CD8-positive, alpha-beta memory T cell (primary cell): ENCODE measurements at places on chromosomes 2 and 18.

DNA sequence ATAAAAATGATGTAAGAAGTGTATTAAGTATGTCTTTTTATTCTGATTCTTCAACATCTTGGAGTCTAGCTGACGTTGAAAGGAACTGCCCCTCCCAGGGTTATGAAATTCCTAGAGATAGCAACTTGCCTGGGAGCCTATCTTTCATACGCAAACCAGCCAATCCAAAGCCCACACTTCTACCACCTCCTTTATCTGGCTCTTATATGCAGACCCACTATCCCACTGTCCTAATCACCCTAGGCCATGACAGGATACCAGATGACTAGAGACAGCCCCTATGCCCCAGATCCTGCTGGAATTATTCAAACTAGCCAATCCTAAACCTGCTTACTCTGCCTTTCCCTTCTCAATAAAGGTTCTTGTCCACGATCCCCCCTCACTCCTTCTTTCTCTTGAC is 11.8 kb upstream of the CDC42EP3 start:
- DNase-seq: no peak

- no peak for DNase-seq
These were observed 40.0 kb upstream of the BIN1 start for GRCh38 chr2:127146820-127147502.

DNA sequence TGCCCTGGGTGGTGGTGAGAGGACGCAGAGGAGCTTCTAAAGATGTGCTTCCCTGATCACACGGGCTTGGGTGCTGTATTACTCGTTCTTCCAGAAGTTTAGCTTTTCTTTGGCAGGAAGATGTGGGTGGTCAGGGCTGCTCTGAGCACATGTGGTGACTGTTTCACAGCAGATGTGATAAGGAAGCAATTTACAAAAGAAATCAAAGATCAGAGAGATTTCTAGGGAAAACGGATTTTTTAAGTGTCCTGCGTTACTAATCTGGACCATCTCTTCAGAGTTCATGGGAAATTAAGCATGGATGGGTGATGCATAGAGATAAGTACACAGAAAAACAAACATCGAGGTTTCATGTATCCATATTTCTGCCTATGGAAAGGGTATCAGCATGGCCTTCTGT is 99.4 kb downstream of the WDSUB1 start:
- no peak for DNase-seq

- no peak for DNase-seq
These were observed 13.4 kb upstream of the RBMS1 start for GRCh38 chr2:160507046-160507407.

DNA sequence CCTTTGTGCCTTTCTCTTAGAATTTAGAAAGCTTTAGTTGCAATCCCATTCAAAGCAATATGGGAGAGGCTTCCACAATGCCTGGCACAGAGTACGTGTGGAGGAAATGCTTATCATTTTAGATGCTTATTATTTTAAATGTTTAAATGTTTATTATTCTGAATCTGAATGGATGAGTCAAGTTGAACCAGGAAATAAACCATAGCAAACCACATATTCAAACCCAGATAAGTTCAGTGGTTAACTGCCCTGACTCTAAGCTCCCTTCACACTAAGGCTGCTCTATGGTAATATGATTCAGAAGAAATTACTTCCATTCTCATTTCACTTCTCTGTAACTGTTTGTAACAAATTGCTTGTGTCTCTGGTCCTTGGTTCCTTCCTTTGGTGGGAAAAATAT is 5.2 kb upstream of the PPP4R1 start:
- no peak for DNase-seq

DNA sequence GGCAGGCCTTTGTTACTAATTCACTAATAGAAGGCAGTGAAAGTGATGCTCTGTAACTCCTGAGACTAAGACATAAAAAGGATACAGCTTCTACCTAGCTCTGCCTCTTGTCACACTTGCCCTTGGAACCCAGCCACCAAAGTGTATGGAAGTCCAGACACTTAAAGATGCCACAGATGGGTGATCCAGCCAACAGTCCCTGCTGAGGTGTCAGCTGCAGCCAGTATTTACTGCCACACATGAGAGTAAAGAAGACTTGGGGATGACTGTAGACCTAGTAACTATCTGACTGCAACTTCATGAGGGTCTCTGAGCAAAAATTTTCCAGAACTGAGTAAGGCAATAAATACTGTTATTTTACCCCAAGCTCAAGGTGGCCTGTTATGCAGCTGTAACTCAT is 8.8 kb downstream of the IMMT start:
- no peak for DNase-seq

- DNase-seq: no peak
These were observed 18.3 kb upstream of the CDC42EP3 start for GRCh38 chr2:37689751-37690150.

- no peak for DNase-seq
These were observed 30.5 kb downstream of the MARCHF7 start for GRCh38 chr2:159742846-159743245.

DNA sequence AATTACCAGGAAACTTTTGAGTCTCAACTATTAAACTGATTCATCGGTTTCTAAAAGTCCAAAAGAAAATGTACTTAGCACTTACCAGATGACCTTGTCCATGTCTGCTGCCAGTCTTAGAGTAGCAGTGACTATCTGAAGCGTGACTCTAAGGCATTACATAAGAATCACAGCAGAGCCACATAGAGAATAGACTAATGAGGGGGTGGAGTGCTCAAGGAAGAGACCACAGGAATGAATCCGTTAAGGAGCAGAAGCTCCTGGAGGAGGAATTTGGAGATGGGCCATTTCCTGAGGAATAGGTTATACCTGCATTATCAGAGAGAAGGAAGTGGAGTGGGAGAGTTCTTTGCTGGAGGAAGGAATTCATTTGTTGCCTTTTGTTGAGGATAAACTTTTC is 116.0 kb downstream of the MAP3K20 start:
- no peak for DNase-seq

DNA sequence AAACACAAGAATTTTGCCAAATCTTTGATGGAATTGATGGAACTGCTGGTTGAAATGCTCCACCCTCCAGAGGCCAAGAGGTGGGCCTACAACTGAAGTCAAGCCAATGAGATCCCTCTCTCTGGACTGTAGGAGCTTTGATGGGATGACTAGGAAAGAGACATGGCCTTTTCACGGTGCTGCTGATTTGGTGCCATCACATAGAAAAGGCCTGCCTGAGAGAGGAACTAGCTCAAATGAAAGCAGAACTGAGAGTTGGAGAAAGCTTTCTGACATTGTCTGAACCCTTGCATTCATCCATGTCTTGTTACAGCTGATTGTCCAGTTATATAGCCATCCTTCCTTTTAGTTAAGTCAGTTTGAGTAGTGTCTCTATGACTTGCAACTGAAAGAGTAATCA is 283.8 kb upstream of the LYPD1 start:
- DNase-seq: no peak

DNA sequence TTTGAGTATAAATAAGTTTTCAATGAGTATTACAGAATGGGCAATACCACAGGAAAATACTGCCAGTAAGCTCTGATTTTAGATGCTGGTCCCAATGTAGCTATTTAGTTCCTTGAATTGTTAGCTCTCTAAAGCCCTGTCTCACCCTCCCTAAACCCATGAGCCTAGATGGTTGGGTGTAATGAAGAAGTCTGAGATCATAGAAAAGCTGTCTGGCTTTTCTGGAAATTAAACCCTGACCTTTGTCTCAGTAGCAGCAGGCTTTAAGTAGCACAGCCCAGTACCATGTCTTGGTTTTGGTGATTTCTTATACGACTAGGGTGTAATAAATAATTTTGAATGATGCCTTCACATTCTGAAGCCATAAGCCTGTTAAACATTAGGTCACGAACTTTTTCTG is 55.3 kb downstream of the TMEM200C start:
- DNase-seq: no peak

- no peak for DNase-seq
These were observed 47.8 kb downstream of the TMX3 start for GRCh38 chr18:68667121-68667520.

DNA sequence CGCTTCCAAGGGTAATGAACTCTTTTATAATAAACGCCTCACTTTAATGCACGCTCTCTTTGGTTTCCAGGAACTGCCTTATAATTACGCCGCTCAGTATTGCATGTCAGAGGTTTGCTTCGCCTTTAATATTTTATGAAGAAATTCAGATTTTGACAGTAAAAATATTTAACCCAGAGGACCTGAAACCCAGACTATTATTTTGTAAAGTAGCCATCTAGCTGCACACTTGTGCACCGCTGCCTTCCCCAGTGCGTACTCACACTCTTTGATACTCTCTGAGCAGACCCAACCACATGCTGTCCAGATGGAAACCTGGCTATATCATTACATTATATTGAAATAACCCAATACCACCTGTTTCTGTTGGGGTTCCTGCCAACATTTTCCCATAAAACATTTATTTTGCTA is 270.1 kb downstream of the C1D start:
- no peak for DNase-seq

GRCh38 chr2:6818012-6818411 is 47.7 kb downstream of the CMPK2 start:
- DNase-seq: no peak

GRCh38 chr2:195395362-195395761 is 261.7 kb upstream of the SLC39A10 start:
- no peak for DNase-seq

GRCh38 chr2:167602122-167602521 is 645.3 kb downstream of the STK39 start:
- no peak for DNase-seq

- no peak for DNase-seq
These were observed 31.1 kb upstream of the GPC1 start for GRCh38 chr2:240404174-240404852.

- no peak for DNase-seq
These were observed 209.8 kb downstream of the CELF4 start for GRCh38 chr18:37355772-37356171.

DNA sequence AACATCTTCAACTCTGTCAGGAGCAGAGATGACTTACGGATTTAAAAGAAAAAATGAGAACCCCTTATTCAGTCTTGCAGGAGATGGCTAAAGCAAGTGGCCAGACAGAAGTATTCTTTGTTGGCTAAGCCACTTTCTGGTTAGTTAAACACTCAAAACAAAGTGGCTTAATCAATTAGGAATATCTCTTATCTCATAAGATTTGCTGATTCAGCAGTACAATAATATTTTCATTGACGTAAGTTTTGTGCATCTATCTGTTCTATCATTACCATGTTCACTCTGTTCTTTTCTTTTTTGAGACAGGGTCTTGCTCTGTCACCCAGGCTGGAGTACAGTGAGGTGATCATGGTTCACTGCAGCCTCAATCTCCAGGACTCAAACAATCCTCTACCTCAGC is 342.0 kb downstream of the EN1 start:
- DNase-seq: no peak

- no peak for DNase-seq
These were observed 68.2 kb upstream of the CAB39 start for GRCh38 chr2:230644356-230644935.

DNA sequence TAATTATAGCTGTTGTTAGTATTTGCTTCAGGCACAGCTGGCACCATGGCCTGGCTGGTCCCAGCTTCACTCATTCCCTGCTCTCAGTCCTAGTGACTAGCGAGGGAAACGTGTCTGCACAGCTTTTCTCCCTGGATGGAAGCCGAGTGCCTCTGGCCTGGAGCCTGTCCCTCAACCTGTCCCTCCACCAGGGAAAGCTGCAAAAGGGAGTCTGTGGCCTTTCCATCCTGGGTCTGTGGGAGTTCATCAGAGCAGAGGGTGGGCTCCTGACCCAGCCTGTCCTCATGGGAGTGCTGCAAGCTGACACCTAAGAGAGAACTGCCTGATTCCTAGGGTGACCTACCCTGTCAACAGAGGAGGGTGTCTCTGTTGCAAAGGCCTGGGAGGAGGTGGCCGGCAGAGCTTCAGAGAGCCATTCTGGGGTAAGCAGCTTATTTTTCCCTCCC is 118.3 kb downstream of the CAPN13 start:
- DNase-seq: no peak

- no peak for DNase-seq
These were observed 15.6 kb downstream of the PHLPP1 start for GRCh38 chr18:62730941-62731340.

DNA sequence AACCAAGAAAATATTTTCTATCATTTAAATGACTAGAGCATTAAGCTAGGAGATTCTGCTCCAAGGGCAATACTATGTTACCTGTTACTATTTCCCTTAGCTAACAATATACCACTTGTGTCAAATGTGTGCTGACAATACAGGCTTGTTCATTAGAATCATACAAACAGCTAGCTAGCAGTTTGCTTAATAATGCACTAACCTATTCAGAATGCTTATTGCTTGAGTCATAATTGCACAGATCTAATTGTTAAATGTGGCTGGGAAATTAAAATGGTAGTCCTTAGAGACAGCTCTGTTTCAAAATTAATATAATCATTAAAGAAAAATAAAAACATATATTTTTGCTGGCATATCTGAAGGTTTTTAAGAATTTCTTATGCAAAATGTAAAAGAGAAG is 344.2 kb downstream of the ERBB4 start:
- DNase-seq: no peak

DNA sequence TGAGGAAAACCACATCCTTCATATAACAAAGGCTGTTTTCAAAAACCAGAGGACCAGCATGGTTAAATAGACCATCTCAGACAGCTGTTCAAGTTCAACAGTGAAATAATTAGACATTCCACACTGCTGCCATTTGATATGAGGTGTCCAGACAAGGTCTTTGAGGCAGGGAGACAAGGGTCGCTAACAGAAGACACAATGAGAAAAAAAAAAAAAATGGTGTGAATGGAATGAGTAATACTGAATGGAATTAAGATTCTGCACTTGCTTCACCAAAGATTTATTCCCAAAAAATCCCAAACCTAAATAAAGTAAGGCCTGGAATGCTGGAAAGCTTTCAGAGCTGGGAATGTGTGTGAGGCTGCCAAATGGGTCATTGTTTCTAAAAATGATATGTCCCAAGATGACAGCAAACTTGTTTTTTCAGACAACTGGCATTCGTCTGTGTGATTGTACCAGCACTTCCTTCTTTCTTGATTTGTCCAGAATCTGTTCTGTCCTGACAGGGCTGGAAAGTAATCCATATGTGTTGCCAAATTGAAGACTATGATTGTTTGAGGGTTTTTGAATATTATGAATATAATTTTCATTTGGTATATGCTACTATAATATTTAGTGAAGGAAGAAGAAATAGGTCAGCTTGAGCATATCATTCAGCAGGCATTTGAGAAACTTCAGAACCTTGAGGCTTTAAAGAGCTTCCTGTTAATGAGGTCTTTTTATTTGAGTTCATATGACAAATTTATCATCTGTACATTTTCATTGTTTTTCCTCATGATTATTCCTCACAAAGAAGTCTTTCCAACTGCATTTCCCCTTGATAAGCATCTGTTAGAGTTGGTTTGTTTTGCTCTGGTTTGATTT is 85.2 kb upstream of the ITGA4 start:
- no peak for DNase-seq

GRCh38 chr2:20355131-20355530 is 4.5 kb upstream of the PUM2 start:
- no peak for DNase-seq
